Melanocyte of skin (primary cell): ENCODE measurements at places on chromosomes 5 and 9. TPM values are rescaled to one million over a fixed set of nuclear protein-coding genes. Genes with fewer than 3 reads are reported as not detected.

Gene SPATA31D4
- total RNA-seq = not detected in 2 replicates

Gene C6
- total RNA-seq = not detected in 2 replicates

Gene PTGES2
- 63.3 and 65.1 TPM in 2 replicates for total RNA-seq

Gene LHX3
- total RNA-seq = not detected in 2 replicates

Gene ZMYND19
- 29.0 and 36.6 TPM in 2 replicates for total RNA-seq

Gene SOX30
- total RNA-seq = not detected in 2 replicates

Gene TTC23L
- 1.4 and 2.2 TPM in 2 replicates for total RNA-seq

Gene FGF18
- total RNA-seq = not detected in 2 replicates

Gene REEP2
- total RNA-seq = 9.6 and 11.3 TPM in 2 replicates

Gene TTC39B
- total RNA-seq = 2.8 and 4.4 TPM in 2 replicates

Gene OR1K1
- not detected in 2 replicates for total RNA-seq

Gene ZNF483
- total RNA-seq = 0.69 and 2.2 TPM in 2 replicates
